ENCODE measurements at places on chromosomes 6 and 20.
A peak's percentile ranks its signal among the peaks of the same experiment; 100 is the strongest.

DNA sequence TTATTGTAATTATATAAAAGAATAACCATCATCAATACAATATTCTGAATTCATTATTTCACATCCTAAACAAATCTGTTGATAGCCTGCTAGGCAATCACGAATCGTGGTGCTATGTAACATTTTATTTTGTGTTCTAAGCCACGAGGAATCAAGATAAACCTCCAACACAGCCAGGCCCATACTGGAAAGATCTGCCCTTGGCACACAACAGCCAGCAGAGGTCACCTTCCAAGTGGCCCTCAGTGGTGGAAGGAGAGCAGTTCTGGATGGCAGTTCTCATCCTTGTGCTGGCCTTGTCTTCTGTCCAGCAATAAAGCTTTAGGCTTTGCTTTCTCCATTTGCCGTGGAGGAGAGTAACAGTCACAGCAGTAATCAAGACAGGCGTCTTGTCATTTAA, 13.2 kb downstream of the ZNF831 start:
- no peak for DNase-seq

- no peak for DNase-seq
Measured at GRCh38 chr6:50549026-50549425, 164.3 kb upstream of the TFAP2D start.

DNA sequence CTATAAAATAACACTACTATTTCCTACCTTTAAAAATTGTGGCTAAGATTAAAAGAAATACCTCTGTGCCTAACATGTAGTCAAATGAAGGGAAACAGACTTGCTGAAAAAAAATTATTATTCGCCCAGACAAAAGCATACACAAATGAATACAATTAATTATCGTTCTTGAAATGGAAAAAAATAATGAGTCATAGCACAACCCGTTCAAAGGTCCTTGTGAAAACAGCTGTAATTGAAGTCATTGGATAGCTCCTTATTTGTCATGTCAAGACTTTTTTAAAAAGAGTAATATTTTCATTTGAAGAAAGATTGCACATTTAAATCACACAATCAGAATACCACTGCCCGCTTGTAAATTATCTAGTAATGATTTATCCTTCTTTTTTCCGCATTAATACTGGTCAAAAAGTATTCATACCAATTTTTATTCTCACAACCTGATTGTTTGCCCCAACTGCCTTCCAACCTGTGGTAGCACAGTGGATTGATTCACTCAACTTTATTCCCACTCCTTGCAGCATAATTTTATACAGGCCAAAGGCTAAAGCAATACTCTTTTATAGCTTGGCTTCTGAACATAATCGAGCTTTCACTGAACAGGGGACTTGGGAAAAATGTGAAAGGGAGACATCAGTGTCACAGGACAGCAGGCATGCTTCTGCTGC, 655.2 kb upstream of the MAP3K7 start:
- DNase-seq, result no peak

DNA sequence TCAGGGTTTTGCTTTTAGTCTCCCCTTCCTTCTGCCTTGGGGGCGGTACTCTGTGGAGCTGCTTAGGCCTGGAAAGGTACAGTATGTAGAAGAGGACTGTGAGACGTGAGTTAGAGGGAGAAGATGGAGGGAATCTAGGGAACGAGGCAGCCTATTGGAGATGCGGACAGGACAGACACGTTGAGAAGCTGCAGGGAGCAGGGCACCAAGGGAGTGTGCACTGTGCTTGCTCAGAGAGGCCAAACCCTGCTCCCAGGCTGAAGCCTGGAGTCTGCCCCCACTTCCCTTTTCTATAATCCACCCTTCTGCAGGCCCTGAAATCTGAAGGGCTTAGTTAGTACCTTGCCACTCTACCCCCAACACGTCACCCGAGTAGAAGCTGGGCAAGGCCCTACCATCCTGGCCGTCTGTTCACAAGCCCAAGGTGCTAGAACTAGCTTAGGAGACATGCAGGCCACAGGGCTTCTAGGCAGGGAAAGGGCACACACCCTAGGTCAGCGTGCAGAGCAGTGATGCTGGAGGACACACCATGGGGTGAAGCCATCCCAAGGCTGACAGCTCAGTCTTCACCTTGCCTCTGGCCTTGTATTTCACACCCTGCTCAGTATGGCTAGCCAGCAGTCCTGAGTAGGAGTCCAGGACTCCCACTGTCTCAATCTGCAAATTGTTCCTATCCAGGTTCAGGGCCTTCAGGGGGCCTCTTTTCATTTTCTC, 6.9 kb downstream of the TP53INP2 start:
- DNase-seq, result no peak

GRCh38 chr6:31778999-31779885, 2.1 kb upstream of the VWA7 start:
- peak; percentile 41 for DNase-seq

DNA sequence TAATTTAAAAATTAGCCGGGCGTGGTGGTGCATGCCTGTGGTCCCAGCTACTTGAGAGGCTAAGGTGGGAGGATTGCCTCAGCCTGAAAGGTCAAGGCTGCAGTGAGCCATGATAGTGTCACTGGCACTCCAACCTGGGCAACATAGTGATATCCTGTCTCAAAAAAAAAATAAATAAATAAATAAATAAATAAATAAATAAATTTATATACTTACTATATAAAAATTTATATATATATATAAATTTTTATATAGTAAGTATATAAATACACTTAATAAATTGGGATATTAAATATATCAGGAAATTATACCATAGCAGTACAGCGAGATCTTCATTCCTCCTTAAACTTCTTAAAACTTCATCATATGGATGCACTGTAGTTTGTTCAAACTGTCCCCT, 23.0 kb upstream of the IPCEF1 start:
- no peak for DNase-seq

GRCh38 chr6:124978451-124979293, 16.4 kb downstream of the RNF217 start:
- DNase-seq, result no peak

GRCh38 chr20:32487381-32487780, 97.8 kb downstream of the NOL4L start:
- no peak for DNase-seq

DNA sequence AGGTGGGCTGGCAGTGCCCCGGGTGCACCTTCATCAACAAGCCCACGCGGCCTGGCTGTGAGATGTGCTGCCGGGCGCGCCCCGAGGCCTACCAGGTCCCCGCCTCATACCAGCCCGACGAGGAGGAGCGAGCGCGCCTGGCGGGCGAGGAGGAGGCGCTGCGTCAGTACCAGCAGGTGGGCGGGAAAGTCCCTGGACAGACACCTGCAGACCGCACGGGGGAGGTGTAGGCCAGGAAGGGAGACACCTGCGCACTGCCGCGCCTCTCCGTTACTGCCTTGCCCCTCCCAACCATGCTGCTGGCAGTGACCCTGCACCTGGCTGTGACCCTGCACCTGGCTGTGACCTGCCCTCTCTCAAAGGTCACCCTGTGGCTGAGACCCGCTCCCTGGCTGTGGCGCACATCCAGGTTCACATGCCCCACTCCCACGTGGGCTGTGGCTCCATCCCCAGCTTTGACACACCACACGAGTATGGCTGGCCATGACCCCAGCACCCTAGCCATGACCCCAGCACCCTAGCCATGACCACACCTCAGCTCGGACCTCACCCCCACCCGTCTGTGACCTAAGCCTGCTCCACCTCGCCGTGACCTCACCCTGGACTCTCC, 11.6 kb downstream of the RBCK1 start:
- no peak for DNase-seq

DNA sequence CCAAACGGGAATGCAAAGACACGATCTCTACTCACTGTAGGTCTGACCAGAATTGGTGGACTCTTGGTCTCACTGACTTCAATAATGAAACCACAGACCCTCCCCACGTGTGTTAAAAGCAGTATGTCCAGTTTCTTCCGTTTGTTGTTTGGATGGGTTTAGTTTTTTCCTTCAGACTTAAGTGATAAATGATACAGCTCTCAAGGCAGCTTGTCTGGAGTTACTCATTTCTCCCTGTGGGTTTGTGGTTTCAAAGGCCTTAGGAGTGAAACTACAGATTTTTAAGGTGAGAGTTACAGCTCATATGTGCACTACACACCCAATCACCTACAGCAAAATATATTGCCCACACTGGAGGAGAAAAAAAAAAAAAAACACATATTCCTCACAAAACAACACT, 86.7 kb upstream of the STMND1 start:
- no peak for DNase-seq

- DNase-seq, result no peak
Measured at GRCh38 chr6:38846844-38847243, 131.7 kb downstream of the DNAH8 start.

- no peak for DNase-seq
Measured at GRCh38 chr6:97923249-97923648, 640.2 kb upstream of the MMS22L start.

DNA sequence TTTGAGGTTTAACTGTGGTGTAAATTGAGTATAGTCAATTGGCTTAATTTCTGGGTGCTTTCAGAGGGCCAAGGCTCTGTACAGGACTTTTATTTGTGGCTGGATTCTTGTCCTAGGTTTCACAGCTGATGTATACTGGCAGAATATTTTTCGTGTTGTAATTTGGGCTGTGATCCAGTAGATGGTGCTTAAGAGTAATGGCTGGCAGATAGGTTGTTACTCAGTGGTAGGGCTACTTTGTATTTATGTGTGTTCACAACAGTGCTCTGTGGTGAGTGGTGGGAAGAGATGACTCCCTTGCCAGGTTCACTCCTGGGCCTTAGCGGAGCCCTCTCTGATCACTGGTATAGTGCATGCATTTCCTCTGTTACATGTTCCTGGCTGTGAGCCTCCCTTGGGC, 34.5 kb upstream of the FERMT1 start:
- DNase-seq, result no peak

DNA sequence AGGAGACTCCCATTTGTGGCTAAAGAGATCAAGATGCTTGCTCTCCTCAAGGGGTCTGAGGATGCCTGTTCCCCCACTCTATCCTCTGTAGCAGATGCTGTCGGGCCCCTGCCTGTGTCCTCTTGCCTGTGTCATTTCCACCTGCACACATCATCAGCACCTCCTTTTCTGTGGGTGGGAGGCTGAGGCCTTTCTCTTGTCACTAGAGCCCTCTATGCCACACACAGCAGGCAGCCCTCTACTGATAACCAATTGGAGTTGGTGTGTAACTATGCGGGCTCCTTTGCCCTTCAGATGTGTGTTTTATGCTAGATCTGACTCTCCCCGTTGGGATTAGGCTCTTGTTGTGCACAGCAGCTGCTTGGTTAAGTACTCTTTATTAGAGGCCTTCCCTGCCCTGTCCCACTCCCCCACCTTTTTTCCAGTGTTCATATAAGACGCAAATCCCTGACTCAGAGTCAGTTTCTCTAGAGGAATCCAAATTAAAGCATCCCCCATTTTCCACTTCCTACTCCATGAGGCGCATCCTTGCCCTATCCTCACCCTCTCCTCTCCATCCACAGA, 7.7 kb downstream of the TREML2 start:
- DNase-seq, result no peak

GRCh38 chr6:39197521-39197920, 31.8 kb downstream of the KCNK5 start:
- no peak for DNase-seq

GRCh38 chr6:19845266-19846041, 8.3 kb downstream of the ID4 start:
- no peak for DNase-seq

GRCh38 chr20:44780226-44780625, 30.1 kb downstream of the RIMS4 start:
- no peak for DNase-seq

- DNase-seq, result no peak
Measured at GRCh38 chr6:137351890-137352289, 132.7 kb upstream of the IFNGR1 start.

DNA sequence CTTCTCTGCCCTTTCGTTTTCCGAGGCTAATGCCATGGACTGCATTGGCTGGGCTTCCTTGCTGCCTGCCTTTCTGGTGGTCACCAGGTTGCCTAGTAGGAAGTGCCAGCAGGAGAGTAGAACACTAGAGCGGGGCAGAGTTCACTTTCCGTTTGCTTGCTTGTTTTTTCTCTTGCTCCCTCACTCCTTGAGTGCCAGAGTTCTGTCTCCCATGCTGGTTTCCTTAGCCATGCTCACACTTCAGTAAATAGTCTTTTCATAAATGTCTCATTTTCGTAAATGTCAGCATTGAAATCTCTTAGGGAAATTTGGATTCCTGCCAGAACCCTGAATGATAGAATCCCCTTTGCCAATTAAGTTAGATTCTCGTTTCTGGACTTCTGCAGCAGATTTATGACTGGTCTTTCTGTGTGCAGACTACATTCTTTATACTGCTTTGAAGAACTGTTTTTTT, 63.9 kb downstream of the FAM83B start:
- peak; percentile 44 for DNase-seq

DNA sequence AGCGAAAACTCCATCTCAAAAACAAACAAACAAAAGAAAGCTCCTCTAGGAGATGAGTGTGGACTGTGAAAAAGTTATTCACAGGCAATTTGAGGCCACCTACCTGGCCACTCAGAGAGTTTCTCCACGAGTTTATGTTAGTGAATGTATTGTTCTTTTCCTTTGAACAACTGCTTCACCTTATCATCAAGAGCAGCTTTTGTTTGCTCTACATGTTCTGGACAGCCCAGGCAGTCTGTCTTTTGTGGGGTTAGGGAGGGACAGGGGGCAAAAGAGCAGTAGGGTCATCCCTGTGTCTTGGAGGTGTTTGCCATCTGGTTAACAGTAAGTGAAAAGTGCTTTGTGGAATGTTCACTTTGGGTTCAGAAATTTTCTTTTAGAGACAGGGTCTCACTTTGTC, 8.0 kb downstream of the CASS4 start:
- DNase-seq, result no peak

DNA sequence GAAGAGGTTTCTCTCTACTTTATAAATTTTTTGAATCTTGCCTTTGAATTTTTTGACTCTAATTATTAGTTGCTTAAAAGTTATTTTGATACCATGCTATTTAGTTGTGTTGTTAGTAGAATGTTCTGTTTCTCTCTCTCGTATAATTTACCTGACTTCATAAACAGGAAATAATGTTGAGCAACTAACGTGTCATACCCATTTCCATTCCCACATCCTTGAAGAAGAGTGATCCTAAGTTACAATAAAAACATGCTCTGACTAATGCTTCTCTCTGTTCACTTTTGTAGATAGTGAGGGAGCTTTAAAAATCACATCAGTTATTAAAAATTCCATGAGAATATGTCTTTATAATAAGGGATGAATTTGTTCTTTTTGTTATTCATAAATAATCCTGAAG, 69.7 kb downstream of the SAMD5 start:
- no peak for DNase-seq

DNA sequence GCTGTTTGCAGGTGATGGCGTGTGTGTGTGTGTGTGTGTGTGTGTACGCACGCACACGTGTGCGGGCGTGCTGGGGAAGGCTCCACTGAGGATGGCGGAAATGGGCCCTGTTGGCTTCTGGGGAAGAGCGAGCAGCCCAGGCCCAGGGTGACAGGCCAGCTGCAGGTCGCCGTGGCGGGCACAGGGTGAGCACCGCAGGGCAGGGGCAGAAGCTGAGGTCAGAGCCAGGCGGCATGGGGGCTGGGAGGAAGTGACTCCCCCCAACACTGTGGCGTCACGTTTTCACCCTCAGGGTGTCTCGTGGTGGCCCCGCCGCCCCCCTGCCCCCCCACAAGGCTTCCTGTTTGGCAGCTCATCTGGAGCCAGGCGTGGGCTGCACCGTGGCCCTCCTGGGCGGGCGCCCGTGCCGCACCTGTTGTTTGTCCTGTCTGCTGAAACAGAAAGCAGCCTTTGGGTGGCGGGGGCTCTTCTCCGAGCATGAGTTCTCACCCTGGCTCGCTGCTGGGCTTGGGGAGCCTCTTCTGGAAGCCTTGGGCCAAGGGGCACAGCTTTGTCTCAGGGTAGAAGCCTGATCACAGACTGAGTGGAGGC, 7.1 kb downstream of the RBM38 start:
- DNase-seq, result peak; percentile 88

Data from stomach (tissue), 19 donors.